ENCODE measurements at places on chromosomes 13 and 19.
A peak's percentile ranks its signal among the peaks of the same experiment; 100 is the strongest.

- no peak for DNase-seq
These were observed 43.9 kb upstream of the C1QTNF9B start for GRCh38 chr13:23941211-23941610.

DNA sequence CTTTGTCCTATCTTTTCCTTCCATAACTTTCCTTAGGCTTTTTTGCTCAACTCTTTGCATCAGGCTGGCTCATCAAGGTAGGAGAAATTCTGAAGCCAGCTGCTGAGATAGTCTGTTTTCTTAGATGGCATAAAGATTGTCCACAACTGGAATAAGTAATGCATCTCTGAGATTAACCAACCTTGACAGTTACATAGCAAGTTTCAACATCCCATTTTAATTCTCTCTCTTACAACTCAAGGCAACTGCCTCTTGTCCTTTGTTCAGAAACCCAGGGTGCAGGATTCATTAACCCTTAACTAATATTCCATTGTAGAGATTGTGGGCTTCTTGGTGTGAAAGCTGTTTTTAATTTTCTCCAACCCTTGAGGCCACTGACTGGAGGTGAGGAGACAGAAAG lies 239.2 kb downstream of the LACC1 start:
- no peak for DNase-seq

DNA sequence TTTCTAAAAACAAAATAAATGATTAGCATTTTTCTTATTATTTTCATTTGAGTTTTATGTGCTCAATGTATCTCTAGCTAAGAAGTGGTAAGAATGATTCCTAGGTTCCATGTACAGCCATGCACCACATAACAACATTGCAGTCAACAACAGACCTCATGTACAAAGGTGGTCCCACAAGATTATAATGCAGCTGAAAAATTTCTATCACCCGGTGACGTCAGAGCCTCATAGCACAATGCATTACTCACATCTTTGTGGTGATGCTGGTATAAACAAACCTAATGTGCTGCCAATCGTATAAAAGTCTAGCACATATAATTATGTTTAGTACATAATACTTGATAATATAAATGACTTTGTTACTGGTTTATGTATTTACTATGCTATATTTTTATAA lies 120.5 kb downstream of the SLC7A1 start:
- no peak for DNase-seq

- DNase-seq, result peak; percentile 87
These were observed 16.5 kb downstream of the LRRC4B start for GRCh38 chr19:50551715-50552187.

GRCh38 chr13:53759016-53759415 lies 730.4 kb downstream of the OLFM4 start:
- DNase-seq, result no peak

DNA sequence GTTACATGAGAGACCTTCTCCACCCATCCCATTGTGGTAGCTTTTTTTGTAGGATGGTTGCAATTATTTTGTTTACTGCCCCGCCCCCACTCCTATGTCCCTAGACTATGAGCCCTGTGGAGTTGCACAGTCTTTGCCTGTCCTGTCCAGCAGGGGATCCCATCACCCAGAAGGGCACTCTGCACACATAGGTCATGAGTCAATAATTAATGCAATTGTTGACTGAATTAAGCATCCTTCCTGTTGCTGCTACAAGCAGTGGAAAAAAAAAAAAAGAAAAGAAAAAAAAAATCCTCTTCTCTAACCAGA lies 14.2 kb downstream of the C19orf81 start:
- DNase-seq, result no peak
